HT1080 (cell line): ENCODE measurements at places on chromosomes 4 and X. TPM values are rescaled to one million over a fixed set of nuclear protein-coding genes. Genes with fewer than 3 reads are reported as not detected.

The PRR32 gene
- not detected in 2 replicates for total RNA-seq

The ADH7 gene
- not detected in 2 replicates for total RNA-seq

The KLB gene
- total RNA-seq = not detected in 2 replicates

The DCAF12L2 gene
- not detected in 2 replicates for total RNA-seq

The SLC10A4 gene
- total RNA-seq = 1.00 and 1.1 TPM in 2 replicates

The RNF212 gene
- not detected in 2 replicates for total RNA-seq

The STPG2 gene
- 0.03 TPM in 1 of 2 replicates, not detected in the other for total RNA-seq

The GABRA4 gene
- total RNA-seq = 0.03 and 0.11 TPM in 2 replicates

The SPANXA1 gene
- total RNA-seq = 0.23 and 0.34 TPM in 2 replicates

The PLAC8 gene
- not detected in 2 replicates for total RNA-seq

The TRIM2 gene
- 19.0 and 28.0 TPM in 2 replicates for total RNA-seq

The CXXC4 gene
- 1.4 and 1.7 TPM in 2 replicates for total RNA-seq

The CCDC149 gene
- total RNA-seq = 0.64 and 1.0 TPM in 2 replicates

- no peak for DNase-seq
Measured at GRCh38 chrX:53155512-53156206, 61.7 kb downstream of the KANTR start.

GRCh38 chr4:102037566-102037965 is 247.0 kb downstream of the BANK1 start:
- DNase-seq = no peak

GRCh38 chr4:158315706-158316105 is 105.4 kb downstream of the TMEM144 start:
- no peak for DNase-seq

- no peak for DNase-seq
Measured at GRCh38 chr4:87677731-87678130, 27.7 kb downstream of the DMP1 start.

GRCh38 chr4:16183604-16184003 is 42.7 kb downstream of the TAPT1 start:
- no peak for DNase-seq

DNA sequence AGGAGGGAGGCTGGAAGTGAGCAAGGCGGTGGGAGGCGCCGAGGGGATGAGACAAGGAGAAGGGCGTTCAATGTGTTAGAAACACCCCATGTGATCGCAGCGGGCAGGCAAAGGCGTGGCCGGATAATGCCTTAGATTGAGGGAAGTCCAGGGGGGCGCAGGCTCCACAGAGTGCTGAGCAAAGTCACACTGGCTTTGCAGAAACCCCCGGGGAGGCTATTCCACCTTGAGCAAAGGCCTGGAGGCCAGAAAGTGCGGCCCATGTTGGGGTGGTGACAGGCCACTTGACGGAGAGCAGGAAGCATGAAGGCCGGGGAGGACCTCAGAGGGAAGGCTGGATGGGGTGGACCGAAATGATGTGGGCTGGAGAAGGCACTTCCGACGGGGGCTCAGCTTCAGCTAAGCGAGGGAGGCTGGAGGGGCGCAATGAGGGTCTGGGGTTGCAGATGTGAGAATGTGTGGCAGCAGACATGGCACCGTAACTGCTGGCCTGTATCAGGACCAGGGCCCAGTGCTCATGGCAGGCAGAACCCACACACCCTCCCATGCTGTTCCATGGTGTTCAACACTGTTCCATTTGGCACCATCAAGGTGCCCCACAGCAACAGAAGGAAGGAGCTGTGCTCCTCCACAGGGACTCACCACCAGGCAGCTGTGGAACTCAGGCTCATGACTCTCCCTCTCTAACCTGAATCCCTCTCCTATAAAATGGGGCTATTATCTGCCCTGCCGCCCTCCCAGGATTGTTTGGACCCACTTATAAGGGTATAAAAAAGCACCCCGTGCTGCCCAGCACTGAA is 50.3 kb downstream of the HMX1 start:
- DNase-seq = no peak

DNA sequence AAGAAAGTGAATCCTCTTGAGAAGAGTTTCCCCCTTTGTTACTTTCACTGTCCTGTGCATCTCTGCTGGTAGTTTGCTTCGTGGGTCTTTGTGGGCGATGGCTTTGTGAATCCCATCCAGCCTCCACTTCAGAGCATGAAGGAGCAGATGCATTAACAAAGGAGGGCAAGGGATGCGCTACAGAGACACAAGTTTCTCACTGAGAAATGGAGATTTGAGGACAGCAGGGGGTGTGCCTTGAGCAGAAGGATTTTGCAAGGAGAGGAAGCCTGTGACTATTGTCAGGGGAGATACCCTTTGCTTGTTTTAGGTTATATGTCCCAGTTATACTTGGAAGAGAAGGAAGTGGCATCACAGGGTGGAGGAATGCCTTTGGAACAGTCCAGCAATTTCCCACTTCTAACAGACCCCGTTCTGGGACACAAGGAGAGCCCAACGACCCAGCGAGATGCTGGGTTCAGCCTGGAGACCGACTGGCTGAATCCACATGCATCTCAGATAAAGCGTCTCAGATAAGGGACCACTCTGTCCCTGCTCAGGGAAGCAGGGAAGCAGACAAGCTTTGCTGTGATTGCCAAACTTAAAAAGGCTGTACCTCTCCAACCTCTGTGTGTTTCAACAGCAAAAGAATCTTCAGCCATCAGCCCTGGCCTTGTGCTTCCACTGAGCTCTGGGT is 314.6 kb upstream of the GATB start:
- no peak for DNase-seq

DNA sequence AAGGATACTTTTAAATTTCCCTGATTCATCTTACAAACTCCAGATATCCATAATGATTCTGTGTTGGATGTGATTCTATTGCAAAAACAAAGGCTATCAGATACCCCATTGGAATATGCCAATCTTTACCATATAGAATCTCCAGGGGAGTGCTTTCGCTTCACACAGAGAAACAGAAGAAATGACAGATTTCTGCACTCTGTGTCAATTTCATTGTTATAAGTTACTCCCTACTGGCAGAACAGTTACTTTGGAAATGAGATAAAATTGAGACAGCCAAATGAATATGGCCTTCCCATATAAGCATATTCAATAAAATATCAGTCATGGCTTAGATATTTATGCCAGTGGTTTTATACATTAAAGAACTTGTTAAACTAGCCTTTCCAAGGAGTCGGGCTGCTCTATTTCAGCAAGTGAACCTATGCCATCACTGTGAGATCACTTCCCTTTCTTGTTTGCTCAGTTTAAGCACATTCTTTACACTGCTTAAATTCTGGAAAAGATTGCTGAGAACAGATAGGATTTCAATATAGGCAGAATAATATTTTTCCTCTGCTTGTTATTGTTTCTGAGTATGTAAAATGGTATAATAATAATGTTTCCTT is 127.5 kb upstream of the ANXA10 start:
- DNase-seq = no peak
